Mucosa of gallbladder (tissue), 1 donor: ENCODE measurements at places on chromosomes 1 and 21.

DNA sequence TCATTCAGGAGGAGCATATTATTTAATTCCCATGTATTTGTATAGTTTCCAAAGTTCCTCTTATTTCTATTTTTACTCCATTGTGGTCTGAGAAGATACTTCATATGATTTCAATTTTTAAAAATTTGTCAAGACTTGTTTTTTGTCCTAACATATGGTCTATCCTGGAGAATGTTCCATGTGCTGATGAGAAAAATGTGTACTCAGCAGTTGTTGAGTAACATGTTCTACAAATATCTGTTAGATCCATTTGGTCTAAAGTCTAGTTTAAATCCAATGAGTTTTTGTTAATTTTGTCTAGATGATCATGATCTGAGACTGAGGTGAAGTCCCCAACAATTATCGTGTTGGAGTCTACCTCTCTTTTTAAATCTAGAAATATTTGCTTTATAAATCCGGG is 14.5 kb downstream of the PSMG1 start:
- DNase-seq = no peak

DNA sequence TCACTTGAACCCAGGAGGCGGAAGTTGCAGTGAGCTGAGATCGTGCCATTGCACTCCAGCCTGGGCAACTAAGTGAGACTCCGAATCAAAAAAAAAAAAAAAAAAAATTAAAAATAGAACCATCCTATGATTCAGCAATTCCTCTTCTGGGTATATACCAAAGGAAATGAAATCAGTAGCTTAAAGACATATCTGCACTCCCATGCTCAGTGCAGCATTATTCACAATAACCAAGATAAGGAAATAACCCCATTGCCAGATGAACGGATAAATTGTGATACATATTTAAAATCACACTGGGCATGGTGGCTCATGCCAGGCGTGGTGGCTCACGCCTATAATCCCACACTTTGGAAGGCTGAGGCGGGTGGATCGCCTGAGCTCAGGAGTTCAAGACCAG is 23.8 kb downstream of the ALDH9A1 start:
- no peak for DNase-seq

GRCh38 chr1:63634471-63634870 is 41.3 kb downstream of the PGM1 start:
- DNase-seq = no peak

GRCh38 chr1:246608616-246609376 is 42.5 kb downstream of the CNST start:
- DNase-seq = peak; percentile 88

GRCh38 chr1:221363039-221363438 is 378.9 kb downstream of the DUSP10 start:
- DNase-seq = no peak

DNA sequence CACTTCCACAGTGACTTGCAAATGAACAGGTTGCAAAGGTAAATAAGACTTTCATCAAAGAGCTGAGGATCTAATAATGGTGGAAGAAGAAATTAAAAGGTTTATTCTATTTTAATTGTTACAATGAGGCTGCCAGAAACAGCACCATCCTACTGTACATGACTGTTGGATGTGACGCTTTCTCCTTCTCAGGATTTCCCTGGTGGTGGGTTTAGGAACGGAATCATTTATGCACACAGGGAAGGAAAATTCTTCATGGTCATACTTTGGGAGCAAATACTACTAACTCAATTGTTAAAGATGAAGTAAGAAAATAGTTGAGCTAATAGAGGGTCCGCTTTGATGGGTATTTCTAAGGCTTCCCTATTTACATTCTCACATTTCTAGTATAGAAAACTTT is 22.2 kb upstream of the LYPLAL1 start:
- DNase-seq = no peak

GRCh38 chr1:219325368-219325742 is 151.7 kb downstream of the LYPLAL1 start:
- no peak for DNase-seq

DNA sequence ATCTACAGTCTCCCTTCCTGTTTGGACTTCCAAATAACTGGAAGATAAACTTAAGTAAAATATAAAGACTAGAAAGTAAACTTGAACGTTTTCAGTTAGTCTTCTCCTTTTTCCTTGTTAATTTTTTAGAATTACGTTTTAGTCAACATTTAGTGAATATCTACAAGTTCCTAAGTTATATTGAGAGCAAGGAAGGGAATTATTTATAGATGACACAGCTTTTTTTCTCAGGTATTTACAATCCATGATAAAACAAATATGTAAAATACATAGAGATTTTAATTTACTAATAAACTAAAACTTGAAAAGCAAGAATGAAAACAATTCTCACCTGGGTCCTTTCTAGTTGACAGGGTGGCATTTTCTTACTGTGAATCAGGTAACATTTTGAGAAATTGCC is 89.5 kb downstream of the CLEC20A start:
- DNase-seq = no peak

GRCh38 chr1:53391982-53392381 is 64.1 kb upstream of the LRP8 start:
- DNase-seq = no peak

DNA sequence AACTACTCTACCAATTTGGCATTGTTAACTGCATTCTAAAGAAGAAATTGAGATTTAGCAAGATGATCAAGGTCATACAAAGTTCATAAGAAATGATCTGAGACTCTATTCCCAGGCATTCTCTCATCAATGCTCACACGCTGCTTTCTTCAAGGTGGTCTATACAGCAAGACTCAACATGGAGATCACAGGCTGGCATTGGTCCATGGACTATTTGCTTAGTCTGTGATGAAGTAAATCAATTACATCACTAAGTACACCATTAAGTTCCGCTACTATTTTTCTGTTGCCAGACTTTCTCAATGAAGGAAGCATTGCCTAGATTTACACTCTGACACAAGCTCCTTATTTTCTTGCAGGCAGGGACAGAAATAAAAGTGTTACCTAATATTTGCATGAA is 51.9 kb upstream of the CYP2J2 start:
- no peak for DNase-seq

GRCh38 chr21:25826652-25827051 is 91.9 kb downstream of the GABPA start:
- no peak for DNase-seq

- no peak for DNase-seq
Measured at GRCh38 chr1:83516369-83516768, 482.6 kb downstream of the TTLL7 start.

DNA sequence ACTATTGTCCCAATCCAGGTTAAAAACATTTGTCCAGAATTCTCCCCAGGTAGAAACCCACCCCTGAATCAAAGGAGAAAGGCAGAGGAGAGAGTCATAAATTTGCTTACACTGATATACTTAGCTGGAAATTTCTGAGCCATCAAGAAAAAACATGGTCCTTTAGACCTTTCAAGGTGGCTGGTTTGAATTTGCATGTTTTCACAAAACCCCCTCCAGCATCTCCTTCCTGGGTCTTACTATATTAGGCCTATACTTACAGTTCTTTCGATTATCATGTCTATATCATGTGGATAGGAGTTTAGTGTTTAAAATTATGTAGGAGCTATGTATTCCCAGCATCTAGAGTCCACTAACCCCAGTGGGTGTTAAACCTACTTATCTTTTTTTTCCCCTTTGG is 178.2 kb downstream of the PLPP3 start:
- DNase-seq = no peak

DNA sequence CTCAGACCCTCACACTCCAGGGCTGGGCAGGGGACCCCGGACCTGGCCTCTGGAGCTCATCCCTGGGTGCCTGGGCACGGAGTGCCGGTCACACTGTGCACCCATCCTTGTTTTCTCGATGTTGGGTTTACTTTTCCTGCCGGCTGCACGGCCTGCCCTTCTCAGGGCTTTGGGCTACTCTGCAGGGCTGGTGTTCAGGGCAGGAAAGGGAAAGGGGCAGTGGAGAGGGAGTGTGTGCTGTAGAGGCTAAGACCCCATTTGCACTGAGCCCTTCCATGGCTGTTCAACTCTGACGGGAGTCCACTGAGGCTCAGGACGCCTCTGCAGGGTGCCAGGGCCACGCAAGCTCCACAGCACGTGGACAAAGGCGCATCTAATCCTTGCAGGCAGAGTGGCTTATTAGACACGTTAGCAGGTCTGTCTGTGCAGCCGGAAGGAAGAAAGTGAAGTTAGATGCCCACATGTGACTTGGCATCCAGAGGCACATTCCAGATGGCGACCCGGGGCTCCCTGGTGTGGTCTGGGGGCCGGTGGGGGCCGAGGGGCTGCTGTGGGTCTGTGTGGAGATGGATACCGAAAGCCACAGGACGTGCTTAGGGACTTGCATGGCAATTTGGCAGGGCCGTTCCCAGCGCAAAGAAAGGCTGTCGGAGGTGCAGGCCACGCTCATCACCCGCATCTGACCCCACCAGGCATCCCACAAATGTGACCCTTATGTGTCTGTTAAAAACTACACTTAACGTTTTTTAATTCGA is 33.6 kb downstream of the COL18A1 start:
- no peak for DNase-seq

- no peak for DNase-seq
Measured at GRCh38 chr1:22351768-22352080, 99.9 kb upstream of the ZBTB40 start.

DNA sequence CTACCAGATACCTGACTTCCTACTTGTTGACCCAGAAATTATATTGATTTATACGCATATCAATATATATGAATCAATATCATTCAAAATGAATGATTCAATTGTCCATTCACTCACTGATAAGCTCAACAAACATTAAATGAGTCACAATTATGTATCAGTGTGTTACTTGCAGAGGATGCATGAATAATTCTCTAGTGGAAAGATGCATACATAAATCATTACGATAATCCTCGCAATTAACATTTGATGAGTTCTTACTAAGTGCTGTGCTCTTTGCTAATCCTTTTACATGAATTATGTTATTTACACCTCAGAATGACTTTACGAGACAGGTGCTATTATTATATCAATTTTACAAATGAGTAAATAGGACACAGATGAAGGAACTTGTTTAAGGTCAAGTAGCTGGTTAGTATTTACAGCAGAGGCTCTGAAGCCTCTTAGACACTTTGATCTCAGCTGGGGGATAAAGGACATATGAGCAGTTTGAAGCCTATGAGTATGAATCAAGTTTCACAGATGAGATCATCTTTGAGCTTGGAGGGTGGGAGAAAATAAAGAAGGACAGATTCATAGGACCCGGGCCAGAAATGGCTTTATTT is 112.8 kb upstream of the ADAMTS5 start:
- no peak for DNase-seq

- DNase-seq = no peak
Measured at GRCh38 chr1:121515235-121515634, 330.5 kb downstream of the SRGAP2C start.

- no peak for DNase-seq
Measured at GRCh38 chr1:206534552-206534951, 27.2 kb downstream of the RASSF5 start.

DNA sequence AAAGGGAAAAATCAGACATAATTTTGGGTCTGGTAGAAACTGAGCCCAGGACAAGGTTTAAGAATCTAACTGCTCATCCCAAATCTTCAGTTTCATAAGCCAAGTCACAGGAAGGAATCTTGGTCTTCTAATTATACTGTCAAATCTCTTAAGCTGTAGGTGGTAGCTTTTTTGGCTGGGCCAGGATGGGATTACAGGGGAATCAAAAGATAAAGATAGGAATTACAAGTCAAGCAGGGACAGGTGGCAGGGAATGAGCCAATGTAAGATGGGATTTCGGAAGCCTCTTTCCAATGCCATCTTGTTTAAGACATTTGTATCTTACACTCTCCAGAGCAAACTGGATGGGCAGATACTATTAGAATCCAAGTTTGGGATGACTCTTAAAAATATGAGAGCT is 383.5 kb downstream of the KCNH1 start:
- no peak for DNase-seq

DNA sequence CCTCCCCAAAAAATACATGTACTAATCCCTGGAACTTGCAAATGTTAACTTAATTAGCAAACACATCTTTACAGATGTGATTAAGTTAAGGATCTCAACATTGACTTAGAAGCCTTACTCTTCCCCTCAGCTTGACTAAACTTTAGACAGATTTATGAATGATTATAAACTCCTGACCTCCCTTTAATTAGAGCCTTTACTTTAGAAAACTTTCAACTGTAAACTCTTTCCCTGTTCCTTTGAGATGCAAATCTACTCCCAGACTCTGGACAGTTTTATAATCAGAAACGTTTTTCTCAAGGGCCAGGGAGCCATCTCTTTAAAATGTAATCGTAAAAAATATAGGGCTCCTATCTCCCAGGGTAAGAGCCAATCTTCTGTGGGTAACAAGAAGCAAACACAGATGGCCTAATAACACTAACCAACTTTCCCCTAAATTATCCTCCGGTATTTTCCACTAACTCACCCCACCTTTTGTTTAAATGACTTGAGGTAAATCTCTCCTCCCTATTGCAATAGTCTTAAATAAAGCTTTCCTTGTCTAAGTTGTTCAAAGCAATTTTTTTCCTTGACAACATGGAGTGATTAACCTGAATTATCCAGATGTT is 284.1 kb downstream of the BRINP3 start:
- DNase-seq = no peak

GRCh38 chr21:35818597-35818996 is 241.7 kb downstream of the SETD4 start:
- DNase-seq = no peak

- DNase-seq = peak; percentile 74
Measured at GRCh38 chr1:168386949-168387586, 106.4 kb downstream of the TBX19 start.

DNA sequence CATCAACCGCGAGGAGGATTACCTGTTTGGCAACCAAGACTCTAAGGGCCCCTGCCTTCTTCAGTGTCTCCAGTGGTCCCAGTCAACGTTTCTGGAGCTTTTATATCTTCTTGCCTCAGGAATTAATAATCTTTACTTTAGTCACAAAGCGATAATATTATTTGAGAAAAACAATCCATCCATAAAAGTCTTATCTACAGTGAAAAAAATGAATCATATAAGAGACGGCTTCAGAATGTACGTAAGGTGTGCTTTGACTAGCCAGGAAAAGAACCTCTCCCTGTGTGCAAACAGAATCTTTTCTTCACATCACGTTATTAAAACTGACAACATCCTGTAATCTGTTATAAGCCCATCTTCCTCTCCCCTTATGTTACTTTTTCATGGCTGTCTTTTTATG is at the start of gene REG4:
TSS of gene REG4 (minus strand) at position 74 of the 400 bp plus-strand sequence. CDS start 2,691 bp downstream, outside the sequence.
- DNase-seq = no peak
